NCI-H774 (cell line): ENCODE measurements at places on chromosomes 16 and 17.

DNA sequence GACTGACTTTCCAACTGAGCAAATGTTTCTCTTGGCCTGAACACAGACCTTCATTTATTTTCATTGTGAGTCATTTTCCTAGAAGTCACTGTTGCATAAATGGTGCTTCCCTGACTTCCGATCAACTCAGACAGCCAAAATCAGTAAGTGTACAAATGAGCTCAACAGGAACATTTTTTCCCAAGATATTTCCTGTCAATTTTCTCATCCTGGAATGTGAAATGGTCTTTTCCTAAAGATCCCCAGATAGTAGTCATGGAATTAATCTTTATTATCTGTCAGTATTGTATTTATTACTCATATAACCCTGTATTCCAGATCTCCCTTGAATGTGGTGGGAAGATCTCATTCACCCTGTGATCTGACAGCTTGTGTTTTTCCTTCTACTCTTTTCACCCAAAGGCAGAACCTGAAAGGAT lies 360.3 kb upstream of the KIF2B start:
- no peak for DNase-seq

GRCh38 chr17:1649844-1650501 lies at the start of gene RILP:
RILP (minus strand) TSS chr17:1649866; CDS start chr17:1649804, 62 bp downstream.
- DNase-seq = no peak

- no peak for DNase-seq
These were observed 13.9 kb downstream of the GPR142 start for GRCh38 chr17:74380959-74381808.

GRCh38 chr16:70476272-70477020 lies 22.1 kb downstream of the FCSK start:
- no peak for DNase-seq

DNA sequence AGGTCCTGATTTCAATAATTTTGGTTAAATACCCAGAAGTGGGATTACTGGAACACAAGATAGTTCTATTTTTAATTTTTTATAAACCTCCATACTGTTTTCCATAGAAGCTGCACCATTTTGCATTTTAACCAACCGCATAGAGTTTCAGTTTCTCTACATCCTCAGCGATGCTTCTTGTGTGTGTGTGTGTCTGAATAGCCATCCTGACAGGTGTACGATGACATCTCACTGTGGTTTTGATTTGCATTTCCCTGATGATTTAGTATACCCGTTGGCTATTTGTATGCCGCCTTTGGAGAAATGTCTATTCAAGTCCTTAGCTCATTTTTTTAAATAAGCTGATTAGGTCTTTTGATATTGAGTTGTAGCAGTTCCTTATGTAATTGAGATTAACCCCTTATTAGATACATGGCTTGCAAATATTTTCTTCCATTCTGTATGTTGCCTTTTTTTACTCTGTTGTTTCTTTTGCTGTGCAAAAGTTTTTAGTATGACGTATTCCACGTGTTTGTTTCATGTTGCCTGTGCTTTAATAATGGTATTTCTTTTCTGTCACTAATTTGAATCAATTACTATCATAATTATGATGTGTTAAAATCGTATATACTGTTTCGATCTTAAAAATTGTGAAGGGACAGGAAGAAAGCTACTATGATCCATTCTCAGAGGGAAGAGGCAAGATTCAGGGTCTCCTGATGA lies 227.2 kb upstream of the MON1B start:
- DNase-seq = no peak

- no peak for DNase-seq
These were observed 52.2 kb downstream of the TUBD1 start for GRCh38 chr17:59840329-59841090.

GRCh38 chr17:19554393-19554792 lies 20.7 kb downstream of the SLC47A1 start:
- DNase-seq = no peak

GRCh38 chr16:259814-260253 lies 15.9 kb downstream of the RGS11 start:
- no peak for DNase-seq

- no peak for DNase-seq
These were observed 1.7 kb downstream of the RAD51D start for GRCh38 chr17:35117984-35118383.

DNA sequence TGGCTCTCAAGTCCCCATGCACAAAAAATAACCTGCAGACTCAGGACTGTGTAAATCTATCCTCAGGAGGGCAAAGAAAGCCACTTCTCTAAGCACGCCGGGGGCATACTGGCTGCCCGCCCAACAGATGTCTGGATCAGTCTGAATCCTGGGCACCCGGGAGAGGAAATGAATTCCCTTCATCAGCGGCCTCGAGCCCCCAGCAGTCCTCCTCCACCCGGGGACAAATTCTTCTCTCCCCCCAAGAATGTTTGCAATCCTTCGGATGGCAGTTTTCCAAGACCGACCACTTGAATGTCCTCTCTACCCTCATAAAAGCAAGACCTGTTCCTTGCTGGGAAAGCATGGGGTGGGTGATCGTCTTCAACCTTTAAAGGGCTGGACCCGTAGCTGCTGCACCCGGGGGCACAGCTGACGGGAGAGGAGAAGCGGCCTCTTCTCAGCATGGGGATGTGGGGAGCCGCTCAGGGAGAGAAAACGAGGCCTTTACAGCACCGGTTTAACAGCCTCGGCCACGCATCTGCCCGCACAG lies 9.4 kb upstream of the MAP2K3 start:
- DNase-seq = no peak

GRCh38 chr17:5513628-5514027 lies 27.3 kb downstream of the MIS12 start:
- no peak for DNase-seq

GRCh38 chr17:32288615-32289014 lies 23.0 kb downstream of the RHBDL3 start:
- no peak for DNase-seq
